Activated CD4-positive, alpha-beta T cell treated with anti-CD3 and anti-CD28 coated beads for 48 hours (primary cell): ENCODE measurements at places on chromosomes 11 and 22.
A peak's percentile ranks its signal among the peaks of the same experiment; 100 is the strongest.

- no peak for DNase-seq
Measured at GRCh38 chr22:46381142-46381541, 45.6 kb downstream of the TRMU start.

DNA sequence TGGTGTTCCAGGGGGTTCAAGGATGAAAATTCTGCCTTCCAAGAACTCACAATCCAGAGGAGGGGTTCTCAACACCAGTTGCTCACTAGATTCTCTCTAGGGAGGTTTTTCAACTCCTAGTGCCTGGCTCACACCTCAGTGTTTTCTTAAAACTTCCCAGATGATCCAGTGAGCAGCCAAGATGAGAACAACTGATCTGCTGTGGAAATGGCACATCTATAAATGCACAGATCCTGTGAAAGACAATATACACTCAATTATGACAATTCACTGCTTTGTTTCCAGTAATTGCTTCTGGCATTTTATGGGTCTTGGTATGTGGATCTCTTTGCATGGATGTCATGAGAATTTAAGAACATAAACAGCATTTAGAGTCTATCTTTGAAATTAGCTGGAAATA is 45.2 kb upstream of the PRSS23 start:
- DNase-seq = no peak

DNA sequence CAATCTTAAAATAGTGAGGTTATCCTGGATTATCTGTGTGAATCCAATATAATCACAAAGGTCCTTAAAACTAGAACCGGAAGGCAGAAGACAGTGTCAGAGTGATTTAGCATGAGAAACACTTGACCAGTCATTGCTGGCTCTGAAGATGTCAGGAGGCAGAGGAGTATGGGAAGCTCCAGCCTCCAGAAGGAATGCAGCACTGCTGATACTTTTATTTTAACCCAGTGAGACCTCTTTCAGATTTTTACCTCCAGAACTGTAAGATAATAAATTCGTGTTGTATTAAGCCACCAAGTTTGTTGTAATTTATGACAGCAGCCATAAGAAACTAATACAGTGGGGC is 134.4 kb upstream of the ZC3H12C start:
- no peak for DNase-seq

DNA sequence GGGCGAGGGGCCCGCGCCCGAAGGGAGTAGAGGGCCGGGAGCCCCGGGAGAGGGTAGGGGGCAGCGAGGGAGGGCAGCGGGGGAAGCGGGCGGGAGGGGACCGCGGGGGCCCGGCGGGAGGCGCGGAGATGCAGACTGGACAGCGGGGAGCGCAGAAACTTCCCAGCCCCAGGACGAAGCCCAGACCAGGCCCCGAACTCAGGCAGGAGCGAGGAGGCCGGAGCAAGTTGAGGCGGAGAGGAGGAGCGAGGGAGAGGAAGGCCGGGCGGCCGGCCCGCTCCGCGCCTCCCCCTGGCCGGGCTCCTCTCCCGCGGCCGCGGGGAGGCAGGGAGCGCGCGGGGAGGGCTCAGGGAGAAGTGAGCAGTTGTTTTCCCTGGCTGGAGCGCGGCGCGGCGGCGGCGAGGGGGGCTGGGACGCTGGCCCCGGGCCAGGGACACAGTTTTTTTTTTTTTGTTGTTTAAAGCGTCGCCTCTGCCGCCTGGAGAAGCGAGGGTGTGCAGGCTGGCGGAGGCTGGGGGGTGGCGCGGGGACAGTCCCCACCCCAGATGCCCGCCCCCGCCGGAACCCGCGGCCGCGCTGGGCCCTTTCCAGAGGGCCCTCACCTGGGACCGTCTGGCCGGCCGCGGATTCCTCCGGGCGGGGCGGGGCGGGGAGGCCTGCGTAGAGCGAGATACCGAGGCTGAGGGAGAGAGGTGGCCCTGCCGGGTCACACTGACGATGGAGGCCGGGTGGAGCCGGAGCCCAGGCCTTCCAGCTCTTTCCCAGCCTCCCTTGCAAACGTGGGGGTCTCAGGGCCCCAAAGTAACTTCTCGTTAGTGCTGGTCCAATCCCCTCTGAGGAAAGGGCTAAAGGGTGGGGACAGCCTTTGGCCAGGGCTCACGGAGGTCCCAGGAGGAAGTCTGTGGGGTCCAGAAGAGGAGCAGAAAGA is at the start of gene LTBP3:
TSS of gene LTBP3 (minus strand) at position 358 of the 928 bp plus-strand sequence. CDS start 400 bp downstream, outside the sequence.
- peak; percentile 49 for DNase-seq

DNA sequence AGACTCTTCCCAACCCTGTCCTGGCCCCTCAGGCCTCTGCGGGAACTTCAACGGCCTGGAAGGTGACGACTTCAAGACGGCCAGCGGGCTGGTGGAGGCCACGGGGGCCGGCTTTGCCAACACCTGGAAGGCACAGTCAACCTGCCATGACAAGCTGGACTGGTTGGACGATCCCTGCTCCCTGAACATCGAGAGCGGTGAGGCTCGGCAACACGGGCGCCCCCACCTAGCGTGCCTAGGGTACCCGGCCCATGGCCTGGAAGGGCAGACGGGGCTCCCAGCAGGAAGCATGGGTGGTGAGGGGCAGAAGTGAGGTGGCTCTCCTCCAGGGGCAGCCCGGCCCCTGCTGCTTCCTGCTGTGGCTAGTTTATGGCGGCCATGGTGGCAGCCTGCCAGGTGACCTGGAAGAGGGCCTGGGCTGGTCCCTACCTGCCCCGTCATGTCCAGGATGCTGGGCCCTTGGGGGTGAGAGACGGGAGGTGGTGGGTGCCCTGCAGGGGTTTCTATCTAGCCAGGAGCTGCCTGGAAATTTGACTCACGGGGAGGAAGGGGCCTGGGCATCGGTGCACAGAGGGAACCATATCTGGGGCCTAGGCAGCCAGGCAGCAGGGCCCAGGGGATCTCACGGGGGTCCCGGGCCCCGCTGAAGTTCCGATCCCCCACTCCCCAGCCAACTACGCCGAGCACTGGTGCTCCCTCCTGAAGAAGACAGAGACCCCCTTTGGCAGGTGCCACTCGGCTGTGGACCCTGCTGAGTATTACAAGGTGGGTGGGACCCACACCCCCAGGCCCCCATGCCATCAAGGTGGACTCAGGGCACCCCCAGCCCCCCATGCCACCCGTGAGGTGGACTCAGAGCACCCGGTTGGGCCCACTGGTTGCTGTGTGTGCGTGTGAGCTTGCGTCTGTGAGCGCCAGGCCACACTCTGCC is 9.2 kb downstream of the MUC2 start:
- DNase-seq = no peak

DNA sequence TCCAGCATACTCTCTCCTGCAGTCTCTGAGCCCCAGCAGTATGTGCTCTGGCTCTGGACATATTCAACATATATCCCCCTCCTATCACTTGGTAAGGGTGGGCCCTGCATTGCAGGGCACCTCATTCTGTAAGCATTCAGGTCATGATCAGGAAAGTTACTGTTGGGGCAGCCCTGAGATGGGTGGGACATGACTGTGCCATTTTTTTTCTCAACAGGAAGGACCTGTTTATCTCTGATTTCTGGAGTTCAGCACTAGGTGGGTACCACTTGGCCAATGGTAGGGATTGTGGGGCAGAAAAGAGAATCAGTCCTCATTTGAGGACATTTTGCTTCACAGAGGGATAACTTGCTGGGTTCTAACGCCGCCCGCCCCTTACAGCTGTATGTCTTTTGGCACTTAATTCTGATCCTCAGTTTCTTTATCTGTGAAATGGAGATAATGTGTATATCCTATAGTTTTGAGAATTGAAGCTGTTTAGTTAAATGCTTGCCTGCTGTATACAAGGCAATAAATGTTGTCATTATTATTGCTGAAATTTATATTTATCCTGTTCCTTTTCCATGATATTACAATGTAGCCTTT is 2.2 kb downstream of the SRRD start:
- no peak for DNase-seq

DNA sequence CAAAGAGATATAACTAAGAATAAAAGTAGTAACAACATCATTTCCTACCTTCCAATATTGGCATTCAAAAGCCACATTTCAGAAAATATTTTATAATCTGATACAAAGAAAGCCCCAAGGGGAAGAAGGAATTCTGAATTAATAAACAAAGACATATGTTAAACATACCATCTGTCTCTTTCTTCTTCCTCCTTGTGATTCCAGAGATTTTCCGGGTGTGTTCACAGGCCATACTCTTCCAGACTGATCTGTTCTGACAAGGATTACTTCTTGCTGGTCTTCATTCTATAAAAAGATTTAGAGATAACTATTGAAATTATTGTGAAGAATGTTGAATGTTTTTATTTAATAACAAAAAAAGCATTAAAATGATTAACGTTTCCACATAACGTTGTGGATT is 65.0 kb downstream of the CWF19L2 start:
- no peak for DNase-seq

DNA sequence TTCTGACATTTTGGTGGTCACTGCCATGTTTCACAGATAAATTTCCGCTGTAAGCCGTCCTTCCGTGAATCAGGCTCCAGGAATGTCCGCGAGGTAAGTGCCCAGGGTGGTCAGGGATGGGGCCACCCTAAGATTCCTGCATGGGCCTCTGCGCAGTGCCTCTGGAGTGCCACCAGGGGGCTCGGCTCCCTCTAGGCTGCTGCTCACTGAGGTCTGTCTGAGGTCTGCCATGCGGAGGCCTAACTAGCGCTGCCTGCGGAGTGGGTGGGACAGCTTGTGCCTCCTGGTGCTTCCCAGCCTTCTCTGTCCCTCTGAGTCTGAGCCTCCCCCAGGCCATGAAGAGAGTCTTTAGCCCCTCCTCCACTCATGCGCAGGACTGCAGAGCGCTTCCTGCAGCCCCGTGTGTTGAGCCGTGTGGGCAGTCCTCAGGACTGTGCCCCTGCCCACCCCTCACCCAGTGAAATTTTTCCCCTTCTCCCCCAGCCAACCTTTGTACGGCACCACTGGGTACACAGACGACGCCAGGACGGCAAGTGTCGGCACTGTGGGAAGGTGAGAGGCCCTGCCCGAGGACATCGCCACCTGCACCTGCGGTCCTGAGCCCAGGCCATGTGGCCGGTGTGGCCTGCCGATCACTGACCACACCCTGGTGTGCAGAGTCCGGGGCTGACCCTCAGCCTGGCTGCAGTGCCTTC is 11.9 kb upstream of the MDK start:
- DNase-seq = peak; percentile 75

DNA sequence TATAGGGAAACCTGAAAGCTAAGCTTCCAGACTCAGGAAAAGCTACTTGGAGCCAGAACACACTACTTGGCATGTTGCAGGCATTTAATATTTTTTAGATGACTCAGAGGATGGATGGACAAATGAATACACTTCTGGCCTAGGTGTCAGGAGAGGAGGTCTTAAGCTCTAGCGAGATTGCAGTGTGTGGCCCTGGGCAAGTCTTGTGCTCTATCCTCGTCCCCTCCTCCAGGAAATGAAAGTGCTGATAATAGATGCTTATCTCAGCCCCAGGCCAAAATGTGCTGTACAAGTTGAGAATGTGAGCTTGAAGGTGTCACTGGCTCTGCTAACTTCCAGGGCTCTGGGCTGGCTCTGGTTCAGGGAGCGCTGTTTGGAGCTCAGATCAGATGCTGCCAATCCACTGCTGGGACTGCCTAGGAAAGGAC is 136.3 kb downstream of the PKNOX2 start:
- DNase-seq = no peak

DNA sequence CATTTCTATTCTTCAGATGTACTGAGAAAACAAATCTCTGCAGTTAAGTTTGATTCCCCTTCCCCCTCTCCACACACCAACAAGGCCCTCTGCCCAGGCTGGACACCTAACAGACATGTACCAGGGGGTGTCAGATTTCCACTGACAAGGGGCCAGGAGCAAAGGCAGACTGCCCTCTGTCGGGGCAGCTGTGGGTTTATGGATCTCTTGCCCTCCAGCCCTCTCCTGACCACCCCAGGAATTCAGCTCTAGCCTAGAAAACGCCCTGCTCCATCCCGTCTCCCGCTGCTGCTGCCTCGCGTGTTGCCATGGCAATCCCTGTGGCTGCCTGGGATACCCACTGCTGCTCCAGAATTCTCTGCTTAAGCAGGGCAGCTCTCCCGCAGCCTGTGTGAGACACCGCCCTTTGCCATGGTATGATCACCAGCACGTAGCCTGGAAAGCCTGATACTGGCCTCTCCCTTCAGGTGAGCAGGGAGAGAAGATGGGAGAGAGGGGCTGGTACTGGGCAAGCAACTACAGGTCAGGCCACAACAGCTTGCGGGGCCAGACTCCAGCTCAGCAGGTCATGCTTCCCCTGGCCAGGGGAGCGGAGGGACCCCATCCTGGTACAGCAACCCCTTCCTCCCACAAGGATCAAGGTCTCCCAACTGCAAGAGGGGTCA is 41.6 kb downstream of the BUD13 start:
- DNase-seq = no peak

DNA sequence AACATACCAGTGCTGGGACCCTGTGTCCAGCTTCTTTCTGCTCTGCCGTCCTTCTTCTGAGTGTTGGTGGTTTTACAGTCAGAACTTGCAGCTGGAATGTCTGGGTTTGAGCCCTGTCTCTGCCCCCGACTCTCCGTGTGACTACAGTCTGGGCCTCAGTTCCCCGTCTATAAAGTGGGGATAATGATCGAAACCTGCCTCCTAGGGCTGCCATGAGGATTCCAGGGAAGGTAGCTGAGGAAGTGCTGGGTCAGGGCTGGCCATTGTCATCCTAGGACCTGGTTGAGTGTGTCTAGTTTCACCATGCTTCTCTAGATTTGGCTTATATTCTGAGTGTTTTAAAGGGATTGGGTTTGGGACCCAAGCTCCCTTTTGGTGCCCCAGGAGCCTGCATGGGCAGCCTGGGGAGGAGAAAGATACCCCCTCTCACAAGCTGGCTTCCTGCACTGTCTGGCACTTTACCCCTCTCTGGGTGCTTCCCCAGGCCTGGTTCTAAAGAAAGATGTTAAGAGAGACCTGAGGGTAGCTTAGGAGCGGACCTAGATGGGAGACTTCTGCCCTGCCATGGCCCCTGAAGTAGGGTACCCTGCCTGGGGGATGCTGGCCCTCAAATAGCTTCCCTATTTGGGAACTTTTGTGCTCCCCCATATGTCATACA is 49.9 kb downstream of the TSPAN18 start:
- DNase-seq = no peak

- no peak for DNase-seq
Measured at GRCh38 chr22:47163856-47164513, 401.5 kb downstream of the TBC1D22A start.

DNA sequence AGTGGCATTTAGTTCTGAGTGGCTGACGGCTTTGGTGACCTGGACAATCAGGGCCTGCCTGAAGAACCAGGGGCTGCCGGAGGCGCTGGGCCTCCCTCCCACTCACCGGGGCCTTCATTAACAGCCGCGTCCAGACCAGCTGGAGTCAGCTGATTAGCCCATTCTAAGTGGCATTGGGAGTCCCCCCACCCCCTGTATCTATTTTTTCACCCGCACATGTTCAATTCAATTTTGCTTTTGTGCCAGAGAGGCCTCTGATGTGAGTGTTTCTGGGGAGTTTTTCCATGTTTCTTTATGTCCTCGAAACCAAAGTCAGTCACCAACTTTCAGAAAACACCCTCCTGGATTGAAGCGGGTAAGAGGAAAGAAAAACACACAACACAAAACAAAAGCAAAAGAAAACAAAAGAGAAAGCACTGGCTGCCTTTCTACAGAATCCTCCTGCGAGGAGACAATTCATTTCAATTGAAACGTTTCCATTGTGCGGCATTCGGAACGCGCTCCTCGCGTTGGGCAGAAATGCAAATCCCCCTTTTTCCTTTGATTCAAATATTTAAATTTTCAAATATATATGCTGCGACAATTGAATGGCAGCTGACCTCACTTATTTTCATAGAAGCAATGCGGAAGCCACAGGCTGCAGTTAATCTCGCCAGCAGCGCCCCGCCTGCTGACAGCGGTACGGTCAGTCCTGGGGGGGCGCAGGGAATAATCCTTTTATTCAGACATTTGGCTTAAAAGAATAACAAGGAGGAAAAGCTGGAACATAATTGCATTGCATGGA is 17.7 kb downstream of the CDKN1C start:
- no peak for DNase-seq

- DNase-seq = no peak
Measured at GRCh38 chr11:100791860-100792259, 104.8 kb downstream of the ARHGAP42 start.
